ENCODE measurements at places on chromosomes 12 and 14.

- no peak for DNase-seq
Measured at GRCh38 chr14:75748336-75748735, 87.3 kb downstream of the TTLL5 start.

- DNase-seq, result no peak
Measured at GRCh38 chr14:98198385-98198784, 1073.6 kb downstream of the BCL11B start.

GRCh38 chr12:6426882-6427671 is 17.7 kb upstream of the CD27 start:
- DNase-seq, result peak; percentile 88

DNA sequence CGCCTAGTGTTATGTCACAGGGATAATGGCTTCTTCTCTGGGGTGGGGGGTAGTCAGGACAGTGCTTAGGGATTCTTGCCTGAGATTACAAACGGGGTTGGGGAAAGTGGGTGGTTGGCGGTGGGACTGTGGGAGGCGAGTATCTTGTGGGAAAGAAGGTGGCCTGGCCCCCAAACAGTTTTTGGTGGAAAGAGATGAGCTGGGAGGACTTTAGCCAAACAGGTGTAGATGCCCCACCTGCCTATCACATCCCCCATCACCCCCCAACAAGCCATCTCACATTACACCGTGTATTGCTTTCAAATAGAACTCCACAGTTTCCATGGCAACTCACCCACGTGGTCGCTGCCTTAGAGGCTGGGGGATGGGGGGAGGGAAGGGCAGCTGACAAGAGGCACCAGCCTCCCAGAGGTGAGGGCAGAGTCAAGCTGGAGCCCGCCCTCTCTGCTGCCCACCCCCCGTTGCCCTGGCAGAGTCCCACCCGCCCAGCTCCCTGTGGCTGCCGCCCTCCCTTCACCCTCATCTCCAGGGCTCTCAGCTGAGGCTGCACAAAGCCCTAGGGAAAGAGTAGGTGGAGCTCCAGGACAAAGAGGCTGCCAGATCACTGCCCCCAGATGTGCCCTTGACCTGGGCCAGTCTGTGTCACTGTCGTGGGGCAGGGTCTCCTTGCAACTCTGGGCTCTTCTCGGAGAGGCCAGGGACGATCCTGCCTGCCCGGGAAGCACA is 98.3 kb downstream of the LRRC74A start:
- no peak for DNase-seq

- no peak for DNase-seq
Measured at GRCh38 chr12:110940933-110941332, 20.6 kb upstream of the MYL2 start.

DNA sequence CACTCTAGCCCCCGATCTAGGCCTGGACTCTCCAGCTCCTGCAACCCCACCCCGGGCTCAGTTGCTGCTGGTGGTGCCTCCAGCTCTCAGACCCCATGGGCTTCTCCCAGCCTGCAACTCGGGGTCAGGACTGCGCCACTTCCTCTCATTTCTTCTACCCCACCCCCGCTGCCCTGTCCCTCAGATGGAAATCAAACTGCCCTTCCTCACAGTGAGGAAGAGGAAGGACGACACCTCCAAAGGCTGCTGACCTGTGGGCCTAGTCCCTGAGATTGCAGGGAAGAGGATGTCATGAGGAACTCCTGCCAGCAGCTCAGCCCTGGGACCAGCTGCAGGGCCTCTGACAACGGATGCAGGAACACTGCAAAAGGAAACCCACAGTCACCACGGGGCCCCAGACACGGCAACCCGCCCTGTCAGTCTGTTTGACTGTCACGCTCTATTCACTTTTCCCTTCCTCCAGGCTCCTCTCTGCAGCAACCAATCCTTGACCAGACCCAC is 29.3 kb upstream of the PNMA1 start:
- DNase-seq, result peak; percentile 52

DNA sequence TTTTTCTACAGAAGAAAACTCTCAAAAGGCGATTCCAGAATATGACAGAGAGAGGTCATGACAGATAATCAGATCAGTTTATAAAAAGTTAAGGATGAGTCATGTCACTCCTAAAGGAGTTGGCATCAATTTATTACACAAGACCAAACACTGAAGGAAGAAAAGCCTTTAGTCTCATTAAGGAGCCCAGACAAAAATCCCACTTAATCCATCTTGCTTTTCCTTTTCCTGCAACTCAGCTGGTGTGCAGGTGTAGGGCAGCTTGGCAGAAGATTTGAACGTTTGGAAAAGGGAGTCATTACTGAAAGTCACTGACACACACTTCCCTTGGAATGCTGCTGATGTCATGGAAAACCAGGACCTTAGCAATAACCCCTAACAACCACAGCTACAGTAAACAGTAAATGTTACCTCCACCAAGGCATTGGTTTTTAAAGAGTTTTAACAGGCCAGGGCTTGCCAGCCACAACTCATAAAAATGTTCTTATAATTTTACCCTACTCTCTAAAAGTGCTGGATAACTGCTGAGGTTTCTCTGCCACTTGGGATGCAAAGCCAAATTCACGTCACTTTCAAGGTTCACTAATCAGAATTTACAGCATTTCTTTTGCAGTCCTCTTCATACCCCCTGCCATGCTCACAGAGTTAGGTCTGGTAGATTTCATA is 320.6 kb downstream of the RAD51B start:
- DNase-seq, result no peak

All from stimulated activated CD8-positive, alpha-beta memory T cell treated with anti-CD3 and anti-CD28 coated beads, Interleukin-2, amount 100 ng/mL, for 48 hours (primary cell).